NCI-H748 treated with DMSO at 0.1 percent for 48 hours (cell line): ENCODE measurements at places on chromosomes 16 and 17.

DNA sequence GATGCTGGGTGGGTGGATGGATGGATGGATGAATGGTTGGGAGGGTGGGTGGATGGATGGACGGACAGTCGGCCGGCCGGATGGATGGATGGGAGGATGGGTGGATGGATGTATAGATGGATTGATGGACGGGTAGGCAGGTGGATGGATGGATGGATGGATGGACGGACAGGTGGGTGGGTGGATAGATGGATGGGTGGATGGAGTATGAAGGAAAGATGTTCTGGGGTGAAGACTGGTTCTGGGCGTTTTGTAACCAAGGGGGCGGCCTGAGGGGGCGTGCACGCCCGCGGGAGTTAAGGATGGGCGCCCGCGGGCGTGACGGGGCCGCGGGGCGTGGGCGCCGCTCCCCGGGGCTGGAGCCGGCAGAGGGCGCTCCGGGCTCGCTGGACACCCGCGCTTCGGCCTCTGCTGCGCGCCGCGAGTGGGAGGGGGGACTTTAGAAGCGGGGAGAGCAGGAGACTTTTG, at the start of gene NECAB2:
Gene NECAB2 (plus strand): TSS at position 407 of the 468 bp plus-strand sequence. CDS start 405 bp downstream, outside the sequence.
- DNase-seq: no peak

- DNase-seq: no peak
These were observed 22.6 kb upstream of the ITGB4 start for GRCh38 chr17:75698659-75699058.

GRCh38 chr17:81402530-81402941, 7.3 kb downstream of the BAHCC1 start:
- DNase-seq: no peak

- DNase-seq: no peak
These were observed 11.5 kb downstream of the HAS3 start for GRCh38 chr16:69116906-69117305.

- no peak for DNase-seq
These were observed 249.5 kb downstream of the CA10 start for GRCh38 chr17:51908841-51909537.

GRCh38 chr17:41176744-41177387, 1.2 kb downstream of the KRTAP4-2 start:
- DNase-seq: no peak

DNA sequence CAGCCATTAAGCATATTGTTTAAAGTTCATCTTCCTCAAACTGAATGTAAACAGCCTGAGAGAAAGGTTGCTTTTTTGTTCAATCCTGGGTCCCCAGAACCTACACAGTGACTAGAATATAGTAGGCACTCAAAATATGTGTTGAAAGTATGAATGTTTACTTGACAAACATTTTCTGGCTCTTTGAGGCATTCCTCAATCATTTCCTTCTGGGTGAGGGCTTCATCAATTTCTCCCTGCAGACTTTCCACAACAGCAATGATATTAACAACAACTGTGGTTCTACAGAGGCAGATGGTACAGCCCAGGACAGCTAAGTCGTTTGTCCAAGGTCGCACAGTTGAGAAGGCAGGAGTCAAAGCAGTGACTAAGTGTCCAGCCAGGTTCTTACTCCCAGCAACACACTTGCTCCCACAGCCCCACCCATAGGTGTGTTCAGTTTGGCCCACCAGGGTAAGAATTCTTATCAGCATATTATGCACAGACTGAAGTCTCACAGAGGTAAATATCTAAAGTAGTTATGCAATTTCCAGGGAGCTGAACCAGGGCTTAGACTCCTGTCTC, 61.1 kb downstream of the HS3ST3B1 start:
- DNase-seq: no peak

DNA sequence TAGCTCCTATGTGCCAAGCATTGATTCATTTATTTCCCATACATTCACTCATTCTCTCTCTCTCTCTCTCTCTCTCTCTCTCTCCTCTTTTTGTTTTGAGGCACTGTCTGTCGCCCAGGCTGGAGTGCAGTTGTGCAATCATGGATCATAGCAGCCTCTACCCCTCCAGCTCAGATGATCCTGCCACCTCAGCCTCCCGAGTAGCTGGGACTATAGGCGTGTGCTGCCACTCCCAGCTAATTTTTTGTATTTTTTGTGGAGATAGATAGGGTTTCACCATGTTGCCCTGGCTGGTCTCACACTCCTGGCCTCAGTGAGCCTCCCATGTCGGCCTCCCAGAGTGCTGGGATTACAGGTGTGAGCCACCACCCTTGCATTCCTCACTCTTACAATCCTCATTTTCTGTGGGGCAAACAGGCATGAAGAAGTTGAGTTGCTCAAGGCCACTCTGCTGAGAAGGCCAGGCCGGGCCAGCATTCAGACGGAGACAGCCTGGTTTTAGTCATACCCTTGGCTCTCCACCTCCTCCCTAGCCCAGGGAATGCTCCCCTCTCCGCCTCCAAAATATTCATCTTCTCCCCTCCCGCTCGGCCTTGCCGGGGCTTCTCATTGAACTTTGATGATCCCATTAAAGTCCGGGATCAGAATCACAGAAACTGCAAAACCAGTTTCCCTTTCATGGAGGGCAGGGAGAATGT, 765 bp upstream of the PRM2 start:
- DNase-seq: no peak

DNA sequence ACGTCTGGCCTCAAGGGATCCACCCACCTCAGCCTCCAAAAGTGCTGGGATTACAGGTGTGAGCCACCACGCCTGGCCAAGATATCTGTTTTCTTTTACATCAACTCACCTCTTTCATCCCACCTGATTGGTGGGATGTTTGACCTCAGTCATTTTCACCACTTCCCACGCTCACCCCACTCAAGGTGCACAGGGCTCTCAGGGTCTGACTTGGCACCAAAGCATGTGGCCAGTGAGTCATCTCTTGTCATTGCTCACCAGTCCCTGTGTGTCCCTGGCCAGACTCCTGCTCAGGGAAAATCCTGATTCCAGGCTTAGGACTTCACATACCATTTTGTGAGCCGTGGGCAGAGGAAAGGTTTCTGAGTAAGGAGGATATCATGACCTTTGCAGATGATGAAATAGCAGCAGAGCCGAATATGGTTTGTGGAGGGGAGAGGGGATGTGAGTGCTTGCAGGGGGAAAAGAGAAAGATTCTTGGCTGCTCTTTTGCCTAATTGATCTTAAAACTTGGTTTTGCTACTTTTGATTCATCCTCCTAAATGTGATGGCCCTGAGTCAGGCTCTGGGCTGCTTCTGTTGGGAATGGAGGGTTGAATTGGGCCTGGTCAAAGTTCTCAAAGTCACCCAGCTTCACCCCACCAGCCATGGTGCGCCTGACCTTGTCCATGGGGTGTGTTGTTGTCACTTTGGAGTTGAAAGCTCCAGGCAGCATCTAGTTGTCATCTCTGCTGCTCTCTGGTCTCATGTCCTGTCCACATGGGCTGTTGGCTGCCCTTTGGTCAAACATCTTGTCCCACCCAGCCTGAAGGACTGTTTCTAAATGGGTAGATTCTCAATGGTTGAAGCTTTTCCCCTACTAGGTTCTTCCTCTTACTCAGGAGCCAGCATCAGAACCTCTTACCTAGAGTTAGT, 6.0 kb upstream of the KCNH6 start:
- DNase-seq: no peak

DNA sequence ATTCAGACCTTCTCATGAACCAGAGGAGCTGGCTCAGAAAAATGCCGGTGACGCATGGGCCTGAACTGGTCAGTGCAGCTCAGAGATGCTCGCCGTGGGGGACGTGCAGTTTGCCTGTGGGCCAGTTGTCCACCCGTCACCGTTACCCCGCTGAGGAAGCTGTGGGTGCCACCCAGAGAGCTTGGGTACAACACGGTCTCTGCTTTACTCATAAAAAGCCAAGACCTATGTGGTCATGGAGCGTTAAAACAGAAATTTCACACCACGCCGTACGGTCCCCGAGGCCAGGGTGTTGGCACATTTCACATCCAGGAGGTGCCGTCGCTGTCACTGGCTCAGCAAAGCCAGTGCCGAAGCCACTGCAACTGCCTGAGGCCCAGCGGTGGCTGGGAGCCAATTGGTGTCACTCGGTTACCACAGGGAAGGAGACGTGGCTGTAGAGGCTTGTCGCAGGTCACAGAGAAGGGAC, 120.9 kb downstream of the METRNL start:
- DNase-seq: no peak

GRCh38 chr17:8680466-8681169, 50.1 kb upstream of the MYH10 start:
- no peak for DNase-seq

- no peak for DNase-seq
These were observed 5.7 kb downstream of the HOXB2 start for GRCh38 chr17:48539177-48539576.

- no peak for DNase-seq
These were observed 131.1 kb downstream of the TMEM114 start for GRCh38 chr16:8459085-8459733.

- DNase-seq: no peak
These were observed 6.7 kb downstream of the TOM1L1 start for GRCh38 chr17:54907376-54907775.

DNA sequence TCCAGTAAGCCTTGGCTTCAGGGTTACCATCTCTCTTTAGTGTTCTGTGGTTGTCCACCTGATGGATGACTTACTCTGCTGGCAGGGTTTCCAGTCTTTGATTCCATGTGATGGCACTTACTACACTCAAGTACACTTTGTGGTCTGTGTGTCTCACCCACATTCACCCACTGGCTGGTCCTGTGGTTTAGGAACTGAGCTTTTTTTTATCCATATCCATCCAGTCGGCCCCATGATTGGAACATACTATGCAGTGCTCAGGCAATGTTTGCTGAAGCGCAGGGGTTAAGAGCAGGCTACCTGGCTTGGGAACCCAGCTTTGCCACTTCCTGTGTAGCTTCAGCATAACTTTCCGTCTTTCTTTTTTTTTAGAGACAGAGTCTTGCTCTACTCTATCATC, 2.8 kb upstream of the FUS start:
- no peak for DNase-seq

DNA sequence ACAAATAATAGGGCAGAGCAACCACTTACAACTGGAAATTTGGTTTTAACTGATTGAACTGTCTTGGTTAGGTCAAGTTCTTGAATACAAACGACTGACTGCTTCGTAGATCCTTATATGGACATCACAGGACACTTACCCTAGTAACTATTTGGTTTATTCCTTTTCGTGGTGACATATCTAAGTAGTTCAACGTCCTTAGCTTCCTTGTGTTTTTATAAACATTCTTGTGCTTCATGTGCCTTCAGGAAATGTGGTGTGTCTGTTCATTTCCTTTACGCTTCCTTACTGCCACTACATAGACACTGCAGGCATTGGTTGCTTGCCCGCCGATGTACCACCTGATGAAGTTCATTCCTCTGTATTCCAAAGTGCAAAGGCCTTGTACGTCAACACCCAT, 59.3 kb downstream of the USP10 start:
- DNase-seq: no peak

- no peak for DNase-seq
These were observed 968 bp upstream of the PRKAR1A start for GRCh38 chr17:68511254-68511670.

DNA sequence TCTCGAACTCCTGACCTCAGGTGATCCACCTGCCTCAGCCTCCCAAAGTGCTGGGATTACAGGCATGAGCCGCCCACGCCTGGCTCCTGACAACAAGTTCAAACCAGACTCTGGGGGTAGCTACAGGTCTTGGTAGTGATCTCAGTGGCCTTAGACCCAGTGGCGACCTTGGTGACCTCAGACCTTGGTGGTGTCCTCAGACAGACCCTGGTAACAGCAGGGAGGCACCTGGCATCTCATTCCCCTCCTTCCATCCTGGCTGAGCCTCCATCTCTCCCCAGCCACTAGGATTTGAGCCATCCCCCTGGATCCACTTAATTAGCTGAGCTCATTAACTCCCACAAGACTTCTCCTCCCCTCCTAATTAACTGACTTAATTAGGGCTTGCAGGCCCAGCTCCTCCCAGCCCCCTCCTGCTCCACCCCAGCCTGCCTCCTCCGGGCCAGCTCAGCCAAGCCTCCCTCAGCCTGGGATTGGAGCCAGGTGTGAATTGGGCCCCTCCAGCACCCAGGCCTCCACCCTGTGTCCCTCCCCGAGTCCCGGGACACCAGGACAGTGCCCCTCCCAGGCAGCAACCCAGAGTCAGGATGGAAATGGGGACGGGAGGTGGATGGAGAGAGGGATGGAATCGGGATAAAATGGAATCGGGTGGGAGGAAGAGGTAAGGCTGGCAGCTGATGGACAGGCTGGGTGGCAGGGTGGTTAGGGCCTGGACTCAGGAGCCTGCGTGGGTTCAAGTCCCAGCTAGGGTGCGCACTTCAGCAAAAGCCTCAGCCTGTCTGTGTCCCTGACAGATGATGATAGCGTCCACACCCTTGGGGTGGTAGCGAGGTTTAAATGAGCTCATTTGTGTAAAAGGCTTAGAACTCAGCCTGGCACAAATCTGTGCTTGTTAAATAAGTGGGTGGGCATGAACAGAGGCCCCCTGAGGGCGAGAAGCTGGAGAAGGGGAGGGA, 11.2 kb upstream of the SBK1 start:
- no peak for DNase-seq

GRCh38 chr17:80586846-80587228, 42.2 kb downstream of the RPTOR start:
- no peak for DNase-seq

DNA sequence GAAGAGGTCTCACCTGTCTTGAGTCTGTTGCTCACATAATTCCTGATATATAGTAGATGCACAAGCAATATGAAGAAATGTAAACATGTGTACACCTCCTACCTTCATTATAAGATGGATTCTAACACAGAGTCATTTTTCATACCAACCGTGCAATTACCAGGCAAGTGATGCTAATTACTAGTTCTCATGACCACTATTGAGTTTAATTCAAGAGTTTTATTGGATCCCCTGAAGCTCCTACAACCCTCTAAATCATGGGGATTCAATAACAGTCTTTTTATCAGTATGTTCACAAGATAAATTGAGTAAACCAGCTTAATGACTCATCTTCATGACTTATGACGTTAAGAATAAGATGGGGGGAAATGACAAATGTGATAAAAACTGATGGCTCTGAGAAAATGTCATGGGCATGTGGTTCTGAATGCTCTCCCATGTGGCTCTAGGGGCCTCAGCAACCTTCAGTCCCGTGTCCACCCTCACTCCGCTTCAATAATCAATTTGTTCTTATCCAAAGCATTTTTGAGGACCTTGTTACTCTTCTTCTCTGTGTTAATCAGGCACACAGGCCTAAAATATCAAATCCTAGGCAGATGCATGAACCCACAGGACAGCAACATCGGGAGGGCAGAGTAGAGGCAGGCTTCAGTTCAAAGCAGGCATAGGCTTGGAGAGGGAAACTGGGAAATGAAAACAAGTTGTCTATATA, 42.8 kb downstream of the PRAC1 start:
- DNase-seq: no peak

- DNase-seq: no peak
These were observed 42.1 kb upstream of the ADCY7 start for GRCh38 chr16:50224286-50224685.

- DNase-seq: no peak
These were observed 189.4 kb downstream of the RAB11FIP4 start for GRCh38 chr17:31580706-31581490.
